ENCODE measurements at places on chromosomes 5 and 9. TPM values are rescaled to one million over a fixed set of nuclear protein-coding genes. Genes with fewer than 3 reads are reported as not detected.
A peak's percentile ranks its signal among the peaks of the same experiment; 100 is the strongest.

DNA sequence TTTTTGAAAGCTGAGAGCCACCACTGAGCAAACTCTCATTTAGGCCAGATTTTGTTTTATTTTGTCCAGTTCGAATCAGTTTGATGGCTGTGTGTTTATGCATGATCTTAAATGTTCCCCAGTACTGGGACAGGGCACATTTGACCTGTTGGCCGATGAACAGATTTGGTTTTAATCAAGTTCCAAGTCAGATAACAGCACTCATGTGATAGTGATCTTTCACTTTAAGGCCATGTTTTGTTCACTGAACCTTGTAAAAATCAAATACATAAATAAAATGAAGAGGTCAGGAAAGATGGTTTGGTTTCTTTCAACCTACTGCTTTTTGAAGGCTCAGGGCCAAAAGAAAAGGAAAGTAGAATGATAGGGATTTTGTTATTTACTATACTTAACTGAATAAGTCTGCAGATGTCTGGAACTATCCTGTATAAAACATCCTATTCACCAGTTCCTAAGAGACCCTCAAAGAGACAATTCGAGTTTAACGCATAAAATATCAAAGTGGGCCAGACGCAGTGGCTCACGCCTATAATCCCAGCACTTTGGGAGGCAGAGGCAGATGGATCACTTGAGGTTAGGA lies 77.2 kb downstream of the PGM5 start:
- no peaks in the 10 kb centered on the region for H3K27me3 ChIP-seq
- no peak overlapping the region for H3K4me3 ChIP-seq
- no peak overlapping the region for H3K27ac ChIP-seq
- H3K4me1 ChIP-seq = no peaks in the 10 kb centered on the region
- H3K36me3 ChIP-seq = no peaks in the 10 kb centered on the region

- no peak for DNase-seq
- peaks cover 22% of the 10 kb centered on the region for H3K4me1 ChIP-seq
- H3K36me3 ChIP-seq = no peaks in the 10 kb centered on the region
- no peaks in the 10 kb centered on the region for H3K27me3 ChIP-seq
- no peak overlapping the region for H3K4me3 ChIP-seq
Observed at GRCh38 chr5:37251665-37252064, 2.5 kb upstream of the CPLANE1 start.

- no peaks in the 10 kb centered on the region for H3K36me3 ChIP-seq
- H3K4me3 ChIP-seq = no peak overlapping the region
- no peaks in the 10 kb centered on the region for H3K27me3 ChIP-seq
- no peak for DNase-seq
- H3K4me1 ChIP-seq = no peaks in the 10 kb centered on the region
Observed at GRCh38 chr5:105407200-105407599, 1844.6 kb upstream of the NUDT12 start.

- no peak overlapping the region for H3K27ac ChIP-seq
- H3K4me1 ChIP-seq = no peaks in the 10 kb centered on the region
- no peak overlapping the region for H3K4me3 ChIP-seq
- no peak for DNase-seq
- no peaks in the 10 kb centered on the region for H3K27me3 ChIP-seq
Observed at GRCh38 chr9:12748954-12749353, 25.9 kb upstream of the LURAP1L start.

- no peak for DNase-seq
- H3K27me3 ChIP-seq = no peaks in the 10 kb centered on the region
- no peak overlapping the region for H3K4me3 ChIP-seq
- H3K4me1 ChIP-seq = no peaks in the 10 kb centered on the region
Observed at GRCh38 chr5:22787807-22788206, 65.3 kb downstream of the CDH12 start.

GRCh38 chr9:105447386-105447813 lies 434 bp upstream of the FSD1L start:
- H3K27me3 ChIP-seq = no peaks in the 10 kb centered on the region
- no peak for DNase-seq
- H3K4me3 ChIP-seq = peak overlapping the region; percentile 89
- H3K4me1 ChIP-seq = peaks cover 67% of the 10 kb centered on the region
- H3K27ac ChIP-seq = peak overlapping the region; percentile 35
- H3K36me3 ChIP-seq = no peaks in the 10 kb centered on the region

DNA sequence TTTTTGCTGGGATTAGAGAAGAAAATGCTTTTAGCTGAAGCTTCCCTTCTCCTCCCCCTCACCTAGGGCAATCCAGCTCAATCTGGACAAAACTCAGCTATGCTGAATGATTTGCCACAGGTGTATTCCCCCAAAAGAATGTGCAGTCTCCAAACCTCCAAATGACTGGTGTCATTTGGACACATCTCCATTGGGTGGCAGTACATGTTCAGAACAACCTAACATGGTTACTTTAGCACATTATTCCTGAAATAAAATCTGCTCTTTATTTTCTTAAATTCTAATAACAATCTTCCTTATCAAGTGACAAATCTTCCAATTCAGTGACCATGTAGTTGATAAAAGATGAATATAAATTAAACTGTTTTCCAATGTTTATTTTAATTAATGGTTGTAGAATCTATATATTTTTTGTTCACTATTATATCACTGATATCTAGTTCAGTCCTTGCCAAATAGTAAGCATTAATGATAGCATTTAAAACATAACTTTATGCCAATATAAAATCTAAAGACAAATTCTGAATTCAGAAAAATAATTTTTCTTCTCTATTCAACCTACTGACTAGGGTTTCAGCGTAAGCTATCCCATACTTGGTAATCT lies 61.3 kb upstream of the MOCS2 start:
- H3K36me3 ChIP-seq = no peaks in the 10 kb centered on the region

DNA sequence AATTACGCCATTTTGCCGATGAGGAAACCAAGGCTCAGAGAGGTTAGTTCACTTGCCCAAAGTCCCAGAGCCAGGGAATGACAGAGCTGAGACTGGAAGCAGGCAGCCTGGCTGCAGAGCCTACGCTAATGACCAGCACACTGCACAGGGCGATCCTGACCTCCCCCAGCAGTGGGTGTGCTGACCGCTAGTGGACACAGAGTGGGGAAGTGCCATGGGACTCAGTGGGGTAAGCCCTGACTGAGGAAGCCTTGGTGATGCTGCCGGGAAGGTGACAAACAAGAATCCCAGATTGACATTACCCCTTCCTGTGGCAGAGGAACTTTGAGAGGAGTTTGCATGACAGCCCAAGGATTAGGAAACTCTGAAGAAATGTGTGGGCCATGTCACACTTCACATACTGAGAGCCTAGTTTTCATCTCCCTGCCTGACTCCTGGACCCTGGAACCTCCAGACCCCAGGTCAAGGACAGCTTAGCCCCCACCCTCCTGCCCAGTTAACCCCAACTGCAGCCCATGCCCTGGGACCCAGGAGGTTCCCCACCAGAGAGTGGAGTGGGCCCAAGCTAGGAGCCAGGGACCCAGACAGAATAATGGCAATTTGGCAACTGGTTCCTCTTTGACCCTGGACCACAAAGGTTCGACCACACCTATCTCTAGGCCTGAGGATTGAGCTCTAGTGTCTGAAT lies 19.7 kb upstream of the CSF1R start:
- no peak for DNase-seq
- peaks cover 5% of the 10 kb centered on the region for H3K27me3 ChIP-seq
- peaks cover 22% of the 10 kb centered on the region for H3K4me1 ChIP-seq
- no peak overlapping the region for H3K4me3 ChIP-seq

GRCh38 chr9:117616431-117616831 lies 87.8 kb upstream of the TLR4 start:
- H3K27ac ChIP-seq = no peak overlapping the region
- H3K4me3 ChIP-seq = no peak overlapping the region

GRCh38 chr5:171635561-171636245 lies 149.9 kb upstream of the SMIM23 start:
- no peak overlapping the region for H3K27ac ChIP-seq
- H3K36me3 ChIP-seq = no peaks in the 10 kb centered on the region
- H3K4me3 ChIP-seq = no peak overlapping the region
- DNase-seq = no peak
- peaks cover 6% of the 10 kb centered on the region for H3K27me3 ChIP-seq
- H3K4me1 ChIP-seq = no peaks in the 10 kb centered on the region

- no peaks in the 10 kb centered on the region for H3K36me3 ChIP-seq
- H3K27ac ChIP-seq = no peak overlapping the region
- no peak overlapping the region for H3K4me3 ChIP-seq
- no peak for DNase-seq
- H3K27me3 ChIP-seq = no peaks in the 10 kb centered on the region
- H3K4me1 ChIP-seq = no peaks in the 10 kb centered on the region
Observed at GRCh38 chr5:120055858-120056257, 408.2 kb upstream of the PRR16 start.

GRCh38 chr9:33765411-33765810 lies 29.9 kb upstream of the PRSS3 start:
- H3K27ac ChIP-seq = no peak overlapping the region
- no peaks in the 10 kb centered on the region for H3K36me3 ChIP-seq
- H3K4me1 ChIP-seq = peaks cover 9% of the 10 kb centered on the region
- no peaks in the 10 kb centered on the region for H3K27me3 ChIP-seq

GRCh38 chr5:170355601-170356098 lies 33.5 kb downstream of the KCNMB1 start:
- DNase-seq = no peak
- H3K36me3 ChIP-seq = no peaks in the 10 kb centered on the region
- no peak overlapping the region for H3K27ac ChIP-seq
- H3K27me3 ChIP-seq = peaks cover 9% of the 10 kb centered on the region
- no peak overlapping the region for H3K4me3 ChIP-seq
- H3K4me1 ChIP-seq = no peaks in the 10 kb centered on the region

DNA sequence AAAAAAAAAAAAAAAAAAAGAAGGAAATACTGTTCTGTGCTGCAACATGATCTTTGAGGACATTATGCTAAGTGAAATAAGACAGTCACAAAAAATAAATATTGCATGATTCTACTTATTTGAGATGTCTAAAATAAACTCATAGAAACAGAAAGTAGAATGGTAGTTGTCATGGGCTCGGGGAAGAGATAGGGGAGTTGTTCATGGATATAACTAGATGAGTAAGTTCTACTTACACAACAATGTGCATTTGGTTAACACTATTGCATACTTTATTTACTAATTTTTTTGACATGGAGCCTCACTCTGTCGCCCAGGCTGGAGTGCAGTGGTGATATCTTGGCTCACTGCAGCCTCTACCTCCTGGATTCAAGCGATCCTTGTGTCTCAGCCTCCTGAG lies 15.2 kb downstream of the MAML1 start:
- DNase-seq = no peak
- peaks cover 3% of the 10 kb centered on the region for H3K36me3 ChIP-seq
- no peaks in the 10 kb centered on the region for H3K4me1 ChIP-seq

Gene PPP1R2B
- 0.18 TPM for total RNA-seq

Gene ADAMTSL1
- total RNA-seq = not detected

Gene SLC34A3
- total RNA-seq = 0.38 TPM

Gene TTC23L
- total RNA-seq = 1.4 TPM

Gene SCGB3A2
- not detected for total RNA-seq

Gene CFAP157
- total RNA-seq = not detected

Gene ANXA2R
- 0.95 TPM for total RNA-seq

Gene SCGB3A1
- total RNA-seq = not detected

Gene CD14
- 1.7 TPM for total RNA-seq
